Left lung (tissue), 14 donors: ENCODE measurements at places on chromosomes 16 and 17. TPM values are rescaled to one million over a fixed set of nuclear protein-coding genes. Genes with fewer than 3 reads are reported as not detected.

- DNase-seq, result no peak
Measured at GRCh38 chr16:75589306-75589705, 23.1 kb downstream of the GABARAPL2 start.

- DNase-seq, result no peak
Measured at GRCh38 chr16:31008149-31008548, 2.3 kb downstream of the STX1B start.

- no peak for DNase-seq
Measured at GRCh38 chr17:50187751-50188530, 13.5 kb downstream of the COL1A1 start.

Gene COA3
- 87.2 TPM for polyA plus RNA-seq

GRCh38 chr16:66934138-66934838 lies at the start of gene CIAO2B:
Gene CIAO2B (minus strand): TSS chr16:66934402. CDS start chr16:66934364, 38 bp downstream.
- DNase-seq, result peak; percentile 91

GRCh38 chr17:16981928-16982327 lies 10.0 kb upstream of the TNFRSF13B start:
- DNase-seq, result no peak

Gene CSH2
- 0.23 TPM for polyA plus RNA-seq

- no peak for DNase-seq
Measured at GRCh38 chr17:67707442-67707841, 10.3 kb upstream of the NOL11 start.

DNA sequence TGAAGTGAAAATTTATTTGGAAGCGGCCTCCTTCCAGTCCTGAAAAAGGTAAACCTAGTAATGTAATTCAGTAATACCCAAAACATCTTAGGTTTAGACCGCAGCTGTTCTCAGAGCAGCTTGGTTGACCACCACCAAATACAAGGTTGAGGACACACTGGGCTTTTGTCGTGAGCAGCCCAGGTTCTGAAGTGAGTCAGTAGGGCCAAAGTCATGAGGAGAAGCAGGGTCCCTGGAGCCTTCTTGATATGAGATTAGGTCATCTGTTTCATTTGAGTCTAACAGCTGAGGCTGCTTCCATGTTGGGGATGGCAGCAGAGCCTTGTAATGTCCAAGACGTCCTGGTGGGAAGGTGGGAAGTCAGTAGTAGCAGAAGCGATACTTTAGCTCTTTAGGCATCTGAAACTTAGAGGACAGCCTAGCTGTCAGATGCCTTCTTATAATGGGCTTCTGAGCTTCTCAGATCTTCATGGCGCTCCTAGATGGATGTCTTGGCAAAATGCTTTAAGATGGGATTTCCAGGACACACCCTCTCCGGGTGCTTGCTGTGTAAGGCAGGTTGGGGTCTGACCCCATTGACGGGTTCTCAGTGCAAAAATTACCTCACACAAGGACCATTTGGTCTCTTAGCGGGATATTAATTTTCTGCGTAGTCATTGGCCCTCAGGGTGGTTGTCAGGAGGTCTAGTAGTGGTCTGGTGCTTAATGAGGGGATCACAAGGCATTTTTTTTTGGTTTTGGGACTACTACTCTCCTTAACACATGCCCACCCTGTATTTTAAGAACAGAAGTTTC lies 2.4 kb downstream of the ALKBH5 start:
- DNase-seq, result no peak

- no peak for DNase-seq
Measured at GRCh38 chr16:76164970-76165558, 112.1 kb upstream of the CNTNAP4 start.

Gene GPR142
- not detected for polyA plus RNA-seq
